ENCODE measurements at places on chromosomes 4 and X. TPM values are rescaled to one million over a fixed set of nuclear protein-coding genes. Genes with fewer than 3 reads are reported as not detected.

The ENPEP gene
- not detected for total RNA-seq

The MAGEA2B gene
- total RNA-seq: not detected

The ZNF157 gene
- 2.0 TPM for total RNA-seq

The VCX3A gene
- total RNA-seq: not detected

The SHOX gene
- not detected for total RNA-seq

The PDGFC gene
- not detected for total RNA-seq

The HSFX4 gene
- not detected for total RNA-seq

The PABPC5 gene
- total RNA-seq: not detected

The ERCC6L gene
- total RNA-seq: 0.22 TPM

The DUSP21 gene
- total RNA-seq: not detected

GRCh38 chr4:67292045-67292444, 253.3 kb downstream of the CENPC start:
- no peak for DNase-seq
- H3K27ac ChIP-seq: no peak overlapping the region
- H3K4me3 ChIP-seq: no peak overlapping the region
- no peaks in the 10 kb centered on the region for H3K27me3 ChIP-seq
- H3K4me1 ChIP-seq: no peaks in the 10 kb centered on the region

- peaks cover 3% of the 10 kb centered on the region for H3K36me3 ChIP-seq
- peaks cover 64% of the 10 kb centered on the region for H3K4me1 ChIP-seq
- DNase-seq: no peak
- no peaks in the 10 kb centered on the region for H3K27me3 ChIP-seq
Observed at GRCh38 chrX:44889824-44890223, 16.8 kb downstream of the KDM6A start.

GRCh38 chrX:39440799-39441284, 639.6 kb downstream of the MID1IP1 start:
- peaks cover 15% of the 10 kb centered on the region for H3K4me1 ChIP-seq
- H3K4me3 ChIP-seq: no peak overlapping the region
- no peak overlapping the region for H3K27ac ChIP-seq
- DNase-seq: no peak
- no peaks in the 10 kb centered on the region for H3K27me3 ChIP-seq
- H3K36me3 ChIP-seq: no peaks in the 10 kb centered on the region

DNA sequence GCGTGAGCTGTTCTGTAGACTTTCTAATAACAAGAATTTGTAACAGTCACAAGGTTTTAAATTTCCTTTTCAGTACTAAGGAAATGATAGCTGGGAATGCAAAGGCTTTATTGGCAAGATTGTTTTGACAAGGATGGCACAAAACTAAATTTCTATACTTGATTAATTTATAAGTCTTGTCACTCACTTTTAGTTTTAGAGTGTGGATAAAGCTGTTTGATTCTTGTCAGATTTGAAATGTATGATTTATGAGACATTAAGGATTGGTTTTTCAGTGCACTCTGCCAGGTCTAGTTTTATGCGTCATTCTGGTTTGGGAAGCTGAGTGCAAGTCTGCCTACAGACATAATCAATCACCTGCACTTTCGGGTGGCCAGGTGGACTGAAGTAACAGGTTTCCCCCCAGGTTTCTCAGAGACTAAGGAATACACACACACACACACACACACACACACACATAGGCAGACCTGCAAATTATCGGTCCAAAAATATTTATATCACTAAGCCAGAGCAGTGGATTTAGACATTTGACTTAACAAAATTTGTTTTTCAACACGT, 9.3 kb downstream of the FHL1 start:
- no peaks in the 10 kb centered on the region for H3K4me1 ChIP-seq
- no peaks in the 10 kb centered on the region for H3K36me3 ChIP-seq
- no peak overlapping the region for H3K4me3 ChIP-seq
- no peak overlapping the region for H3K27ac ChIP-seq

DNA sequence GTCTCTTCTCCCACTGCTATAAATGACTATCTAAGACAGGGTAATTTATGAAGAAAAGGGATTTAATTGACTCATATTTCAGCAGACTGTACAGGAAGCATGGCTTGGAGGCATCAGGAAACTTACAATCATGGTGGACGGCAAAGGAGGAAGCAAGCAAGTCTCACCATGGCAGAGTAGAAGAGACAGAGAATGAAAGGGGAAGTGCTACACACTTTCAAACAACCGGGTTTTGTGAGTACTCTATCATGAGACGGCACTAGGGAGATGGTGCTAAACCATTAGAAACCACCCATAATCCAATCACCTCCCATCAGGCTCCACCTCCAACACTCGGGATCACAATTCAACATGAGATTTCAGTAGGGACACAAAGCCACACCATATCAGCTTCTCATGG, 11.1 kb downstream of the UBE2NL start:
- H3K27me3 ChIP-seq: no peaks in the 10 kb centered on the region
- DNase-seq: no peak
- no peaks in the 10 kb centered on the region for H3K4me1 ChIP-seq
- H3K36me3 ChIP-seq: no peaks in the 10 kb centered on the region
- no peak overlapping the region for H3K4me3 ChIP-seq

DNA sequence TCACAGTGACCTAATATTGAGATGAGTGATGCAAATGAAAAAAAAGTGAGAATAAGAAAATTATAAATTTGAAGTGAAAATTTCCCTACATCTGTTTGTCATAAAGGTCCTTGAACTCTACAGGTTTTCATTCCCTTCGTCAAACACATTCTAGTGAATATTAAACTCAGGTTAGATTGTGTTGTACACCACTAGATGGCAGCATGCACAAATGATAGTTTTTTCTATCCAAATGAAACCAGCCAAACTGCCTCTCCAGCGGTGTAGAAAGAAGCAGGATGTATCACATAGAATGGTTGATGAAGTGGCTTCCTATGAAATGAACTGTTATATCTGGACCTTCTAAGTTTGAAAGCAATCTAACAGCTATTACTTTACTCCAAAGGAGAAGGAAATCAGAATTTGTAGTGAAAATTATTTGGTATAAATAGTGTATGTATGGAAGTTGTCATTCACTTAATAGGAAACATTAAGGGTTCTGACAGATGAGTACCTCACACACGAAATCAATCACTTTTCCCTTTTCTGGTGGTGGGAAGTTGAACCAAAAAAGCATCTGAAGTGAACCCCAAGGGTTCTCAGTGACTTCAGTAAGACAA, 382.7 kb downstream of the UNC5C start:
- DNase-seq: peak; percentile 60
- no peak overlapping the region for H3K27ac ChIP-seq
- H3K27me3 ChIP-seq: no peaks in the 10 kb centered on the region
- H3K4me3 ChIP-seq: no peak overlapping the region

DNA sequence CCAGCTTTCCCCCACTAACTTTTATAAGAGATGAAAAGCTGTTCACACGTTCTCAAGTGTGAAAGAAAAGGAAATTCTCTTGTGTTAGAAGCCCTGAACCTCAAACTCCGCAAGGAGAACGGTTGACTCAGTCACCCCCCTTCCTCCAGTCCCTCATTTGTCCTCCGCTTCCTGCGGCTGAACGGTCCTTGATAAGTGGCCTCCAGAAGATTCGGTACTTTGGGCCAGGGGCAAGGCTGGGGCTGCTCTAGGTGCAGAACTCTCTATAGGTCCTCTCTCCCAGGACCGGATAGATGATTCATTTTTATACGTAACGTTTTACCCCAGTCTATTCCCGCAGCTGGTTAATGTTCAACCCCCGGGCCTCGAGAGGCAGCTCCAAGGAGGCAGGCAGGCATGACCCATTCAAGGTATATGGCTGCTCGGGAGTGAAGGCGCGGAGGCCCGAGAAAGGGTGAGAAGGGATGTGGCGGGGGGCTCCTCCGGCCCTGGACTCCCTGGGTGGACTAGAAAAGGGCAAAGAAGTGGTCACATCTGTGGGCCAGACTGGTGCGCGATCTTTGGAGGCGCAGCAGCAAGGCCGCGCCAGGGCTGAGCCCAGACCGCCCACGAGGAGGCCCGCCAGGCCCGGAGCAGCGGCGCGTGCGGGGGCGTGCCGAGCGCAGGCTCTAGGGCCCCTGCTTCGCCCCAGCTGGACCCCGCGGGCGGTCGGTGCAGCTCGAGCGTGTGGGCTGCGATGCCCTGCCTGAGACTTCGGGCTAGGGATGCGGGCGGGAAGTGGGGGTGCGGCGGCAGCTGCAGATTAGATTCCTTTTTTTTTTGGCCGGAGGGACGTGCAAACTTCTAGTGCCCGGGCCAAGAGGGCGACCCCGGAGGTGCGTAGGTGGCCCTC, 11.7 kb downstream of the PITX2 start:
- DNase-seq: no peak
- no peak overlapping the region for H3K27ac ChIP-seq
- peaks cover 53% of the 10 kb centered on the region for H3K27me3 ChIP-seq
- H3K36me3 ChIP-seq: no peaks in the 10 kb centered on the region
- no peaks in the 10 kb centered on the region for H3K4me1 ChIP-seq

DNA sequence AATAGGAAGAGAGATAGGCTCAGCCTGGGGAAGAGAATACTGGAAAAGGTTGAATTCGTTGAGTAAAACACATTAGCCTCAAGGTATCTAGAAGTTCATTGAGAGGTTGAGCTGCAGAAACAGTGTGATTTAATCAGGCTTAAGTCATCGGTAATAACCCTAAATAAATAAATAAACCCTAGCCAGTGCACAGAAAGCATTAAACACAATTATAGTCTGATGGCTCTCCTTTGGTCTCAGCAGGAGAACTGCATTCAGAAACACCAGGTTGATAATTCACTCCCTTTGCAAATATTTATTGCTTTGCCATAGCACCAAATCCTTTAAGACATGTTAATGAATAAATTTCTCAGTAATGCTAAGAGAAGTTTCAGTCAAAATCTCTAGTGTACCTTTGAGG, 9.6 kb downstream of the DCX start:
- H3K4me3 ChIP-seq: no peak overlapping the region
- no peak overlapping the region for H3K27ac ChIP-seq
- H3K27me3 ChIP-seq: no peaks in the 10 kb centered on the region
- H3K4me1 ChIP-seq: no peaks in the 10 kb centered on the region

GRCh38 chr4:44679060-44679459, 840 bp downstream of the GUF1 start:
- no peaks in the 10 kb centered on the region for H3K36me3 ChIP-seq
- no peak for DNase-seq
- H3K27ac ChIP-seq: peak overlapping the region; percentile 97
- no peaks in the 10 kb centered on the region for H3K27me3 ChIP-seq
- H3K4me3 ChIP-seq: peak overlapping the region; percentile 99
- H3K4me1 ChIP-seq: peaks cover 45% of the 10 kb centered on the region

DNA sequence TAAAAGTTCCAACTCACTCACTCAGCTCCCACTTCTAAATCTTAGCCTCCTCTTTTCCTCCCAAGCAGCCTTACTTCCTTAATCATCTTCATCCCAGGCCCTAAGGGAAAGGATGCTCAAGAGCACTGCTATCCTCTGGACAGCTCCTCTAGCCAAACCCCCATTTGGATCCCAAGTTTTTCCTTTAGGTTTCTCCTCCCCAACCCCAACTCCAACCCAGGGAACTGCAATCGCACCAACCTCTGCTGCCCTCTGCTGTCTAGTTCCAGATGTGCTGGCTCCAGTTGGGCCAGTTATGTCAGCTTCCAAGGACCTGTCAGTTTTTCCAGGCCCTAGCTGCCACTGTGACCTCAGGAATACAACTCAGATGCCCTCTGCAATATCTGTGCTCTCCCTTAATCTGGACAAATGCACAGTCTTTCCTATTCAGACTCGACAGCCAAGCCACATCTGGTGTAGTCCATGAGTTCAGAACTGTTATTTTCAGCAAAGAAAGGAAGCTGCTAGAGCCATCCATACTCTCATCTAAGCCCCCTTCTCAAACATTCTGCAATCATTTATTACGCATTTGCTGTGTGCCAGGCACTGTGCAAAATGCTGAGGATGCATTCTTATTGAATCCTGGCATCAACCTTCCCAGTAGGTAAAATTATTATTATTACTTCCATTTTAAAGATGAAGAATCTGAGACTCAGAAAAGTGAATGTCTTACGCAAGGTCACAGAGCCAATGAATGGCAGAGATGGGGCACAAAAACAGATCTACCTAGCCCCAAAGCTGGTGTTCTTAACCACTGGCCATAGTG, 12.3 kb upstream of the XPNPEP2 start:
- no peaks in the 10 kb centered on the region for H3K36me3 ChIP-seq
- no peak overlapping the region for H3K27ac ChIP-seq
- H3K4me1 ChIP-seq: peaks cover 53% of the 10 kb centered on the region
- no peak for DNase-seq

GRCh38 chr4:87390551-87390890, 467 bp downstream of the HSD17B11 start:
- H3K4me1 ChIP-seq: peaks cover 53% of the 10 kb centered on the region
- peak overlapping the region; percentile 94 for H3K27ac ChIP-seq
- no peaks in the 10 kb centered on the region for H3K36me3 ChIP-seq

DNA sequence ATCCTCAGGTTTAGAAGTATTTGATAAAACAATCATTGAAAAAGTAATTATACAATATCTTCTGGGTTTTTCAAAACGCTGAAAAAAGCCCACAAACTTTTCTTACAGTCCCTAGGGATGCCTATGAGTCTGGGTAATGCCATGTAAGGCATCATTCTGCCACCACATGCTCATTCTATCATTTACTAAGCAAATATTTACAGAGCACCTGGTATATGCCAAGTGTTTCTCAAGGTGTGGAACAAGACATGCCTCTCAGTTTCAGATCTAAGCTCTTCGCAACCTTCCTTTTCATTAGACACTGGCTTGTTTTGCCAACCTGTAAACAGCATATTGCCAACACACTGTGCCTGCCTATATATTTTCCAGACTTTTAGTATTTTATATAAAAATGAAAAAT, 17.7 kb downstream of the MID1 start:
- DNase-seq: no peak
- H3K36me3 ChIP-seq: peaks cover 6% of the 10 kb centered on the region
- no peak overlapping the region for H3K27ac ChIP-seq
- H3K4me1 ChIP-seq: no peaks in the 10 kb centered on the region
